ENCODE measurements at places on chromosomes 3 and 15.

DNA sequence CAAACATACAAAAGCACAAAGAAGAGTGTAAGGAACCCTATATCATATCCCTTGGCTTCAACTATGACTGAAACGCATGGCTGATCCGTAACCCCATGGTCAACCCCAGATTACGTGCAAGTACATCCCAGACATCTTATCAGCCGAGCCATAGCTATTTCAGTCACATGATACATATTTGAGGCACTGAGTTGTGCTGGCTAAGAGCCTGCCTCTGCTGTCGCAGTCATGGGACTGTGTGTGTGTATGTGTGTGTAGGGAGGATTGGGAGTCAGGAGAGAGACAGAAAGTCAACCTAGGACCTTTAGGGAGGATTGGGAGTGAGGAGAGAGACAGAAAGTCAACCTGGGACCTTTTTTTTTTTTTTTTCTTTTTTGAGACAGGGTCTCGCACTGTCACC is 8.4 kb downstream of the ST6GAL1 start:
- no peak for DNase-seq

DNA sequence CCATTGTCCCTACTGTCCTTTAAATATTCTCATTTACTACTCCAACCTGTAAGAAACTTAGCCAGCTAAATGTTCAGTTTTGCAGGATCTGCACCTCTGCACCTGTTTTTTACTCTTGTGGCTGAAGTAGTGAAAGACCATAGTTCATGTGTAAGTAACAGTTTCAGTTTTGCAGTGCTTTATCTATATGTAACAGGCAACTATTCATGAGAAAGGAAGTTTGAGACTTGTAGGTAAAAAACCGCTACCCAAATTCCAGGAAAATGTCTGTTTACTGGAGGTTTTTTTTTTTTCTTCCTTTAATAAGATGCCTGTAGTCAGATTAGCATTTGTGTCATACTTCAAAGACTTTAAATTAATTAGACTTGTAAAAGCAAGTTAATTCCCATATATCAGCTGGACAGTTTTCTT is 25.4 kb upstream of the MBNL1 start:
- no peak for DNase-seq

GRCh38 chr3:171678971-171679492 is 131.3 kb downstream of the PLD1 start:
- DNase-seq, result no peak

GRCh38 chr15:40763801-40764628 is at the start of gene GCHFR:
Gene GCHFR, plus strand, starts transcription at chr15:40764068. Its CDS starts 113 bp downstream, at chr15:40764181.
- DNase-seq, result peak; percentile 78

GRCh38 chr3:120708408-120708807 is 26.4 kb upstream of the HGD start:
- DNase-seq, result no peak

- DNase-seq, result peak; percentile 24
Observed at GRCh38 chr3:189270248-189270832, 98.6 kb downstream of the TPRG1 start.

DNA sequence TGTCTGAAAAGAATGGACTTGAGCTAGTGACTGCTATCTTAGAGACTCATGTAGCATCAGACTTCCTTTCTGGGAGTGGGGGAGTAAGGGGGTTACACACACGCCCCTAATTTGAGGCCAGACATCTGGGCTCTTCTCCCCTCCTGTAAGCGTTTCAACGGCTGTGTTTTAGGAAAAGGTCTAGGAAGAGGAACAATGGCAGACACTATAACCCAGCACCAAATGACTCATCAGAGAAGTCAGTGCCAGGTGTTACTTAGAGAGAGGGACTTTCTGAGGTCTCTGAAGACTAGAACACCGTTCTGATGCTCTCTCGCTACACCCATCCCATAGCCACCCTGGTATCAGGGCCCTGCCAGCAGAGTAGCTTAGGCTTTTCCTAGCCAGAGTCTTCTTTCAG is 65.5 kb downstream of the SSUH2 start:
- DNase-seq, result no peak

DNA sequence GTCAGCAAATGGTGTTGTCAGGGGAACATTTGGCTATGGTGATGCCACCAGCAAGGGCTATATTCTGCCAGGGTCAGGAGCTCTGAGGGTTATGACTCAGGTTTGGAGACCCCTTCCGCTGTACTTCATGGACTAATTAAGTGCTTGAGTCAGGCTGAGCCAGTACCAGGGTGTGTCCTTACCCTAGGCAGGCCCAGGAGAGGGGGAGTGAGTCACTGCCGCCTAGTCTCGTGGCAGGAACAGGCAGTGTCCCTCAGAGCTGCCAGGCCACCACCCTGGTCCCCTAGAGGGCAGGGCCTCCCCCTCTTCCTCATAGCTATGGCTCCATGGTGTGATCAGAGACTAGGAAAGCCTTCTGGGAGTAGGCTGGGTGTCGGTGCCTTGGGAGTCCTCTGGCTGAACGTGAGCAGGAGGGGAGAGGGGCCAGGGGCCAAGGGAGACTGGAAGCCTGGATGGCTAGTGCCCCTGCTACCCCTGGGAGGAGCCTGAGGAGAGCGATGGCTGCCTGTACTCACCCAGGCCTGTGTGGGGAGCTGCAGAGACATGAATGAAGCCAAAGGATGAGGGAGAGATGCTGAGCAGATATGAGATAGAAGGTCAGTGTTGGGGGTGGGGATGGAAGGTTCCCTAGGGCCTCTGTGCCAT is 10.6 kb downstream of the MAPKAPK3 start:
- peak; percentile 41 for DNase-seq

DNA sequence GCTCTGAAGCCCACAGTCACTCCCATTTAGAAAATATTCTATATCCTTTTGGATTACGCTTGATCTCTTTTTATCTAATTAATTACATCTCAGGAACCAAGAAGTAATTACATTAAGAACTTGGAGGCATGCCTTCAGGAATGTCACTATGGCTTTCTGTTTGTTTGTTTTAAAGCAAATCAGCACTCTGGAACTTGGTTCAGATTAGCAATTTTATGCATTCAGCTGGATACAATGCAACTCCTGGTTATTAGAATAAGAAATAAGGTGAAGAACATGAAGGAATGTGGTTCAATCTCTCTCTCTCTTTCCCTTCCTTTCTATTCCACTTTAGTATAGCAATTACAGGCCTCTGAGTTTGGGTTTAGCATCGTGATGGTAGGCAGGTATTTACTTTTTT is 235.8 kb downstream of the FHIT start:
- no peak for DNase-seq

Measured in activated naive CD8-positive, alpha-beta T cell treated with anti-CD3 and anti-CD28 coated beads, Interleukin-2, amount 50 U/mL, for 24 hours (primary cell).